ENCODE measurements at places on chromosomes 6 and 20.
A peak's percentile ranks its signal among the peaks of the same experiment; 100 is the strongest.

DNA sequence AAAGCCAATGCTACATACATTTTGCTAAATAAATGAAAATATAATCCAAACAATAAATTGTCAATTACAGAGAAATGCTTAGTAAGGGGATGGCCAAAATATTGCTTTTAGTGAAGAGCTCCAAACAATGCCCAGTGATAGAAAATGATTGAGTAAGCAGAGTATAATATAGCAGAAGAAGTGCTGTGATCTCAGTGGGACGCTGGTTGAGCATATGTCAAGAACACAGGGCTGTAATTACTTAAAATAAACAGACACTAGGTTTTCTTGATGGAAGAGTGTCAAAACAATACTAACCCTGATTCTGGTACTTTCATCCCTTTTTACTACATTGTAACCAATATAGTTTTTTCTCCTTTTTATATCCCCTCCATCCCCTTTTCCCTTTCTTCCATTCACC is 150.3 kb downstream of the GRIK2 start:
- no peak for DNase-seq

GRCh38 chr6:132391391-132392269 is 9.6 kb downstream of the MOXD1 start:
- DNase-seq = peak; percentile 20

DNA sequence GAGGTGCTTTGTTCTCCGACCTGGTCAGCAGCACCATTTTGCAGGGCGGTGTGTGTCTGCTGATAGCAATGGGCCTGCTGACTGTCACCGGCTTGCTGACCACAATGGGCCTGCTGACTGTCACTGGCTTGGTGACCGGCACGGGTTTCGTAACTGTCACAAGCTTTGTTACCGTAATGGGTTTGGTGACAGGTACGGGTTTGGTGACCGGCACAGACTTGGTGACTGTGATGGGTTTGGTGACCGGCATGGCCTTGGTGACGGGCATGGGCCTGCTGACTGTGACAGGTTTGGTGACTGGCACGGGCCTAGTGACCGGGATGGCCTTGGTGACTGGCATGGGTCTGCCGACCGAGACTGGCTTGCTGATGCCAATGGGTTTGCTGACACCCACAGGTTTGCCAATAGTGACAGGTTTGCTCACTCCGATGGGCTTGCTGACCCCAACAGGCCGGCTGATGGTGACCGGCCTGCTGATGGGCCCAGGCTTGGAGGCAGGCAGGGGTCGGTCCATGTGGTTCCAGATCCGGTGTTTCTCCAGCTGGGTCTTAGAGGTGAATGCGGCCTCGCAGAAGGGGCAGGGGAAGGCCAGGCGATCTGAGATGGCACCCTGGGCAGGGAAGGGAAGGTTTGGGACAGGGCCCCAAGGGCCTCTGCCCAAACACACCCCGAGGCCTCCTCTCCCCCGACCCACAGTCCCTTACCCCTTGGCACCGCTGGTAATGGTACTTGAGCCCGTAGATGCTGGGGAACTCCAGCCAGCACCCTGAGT is 3.4 kb downstream of the ZNF512B start:
- DNase-seq = no peak

DNA sequence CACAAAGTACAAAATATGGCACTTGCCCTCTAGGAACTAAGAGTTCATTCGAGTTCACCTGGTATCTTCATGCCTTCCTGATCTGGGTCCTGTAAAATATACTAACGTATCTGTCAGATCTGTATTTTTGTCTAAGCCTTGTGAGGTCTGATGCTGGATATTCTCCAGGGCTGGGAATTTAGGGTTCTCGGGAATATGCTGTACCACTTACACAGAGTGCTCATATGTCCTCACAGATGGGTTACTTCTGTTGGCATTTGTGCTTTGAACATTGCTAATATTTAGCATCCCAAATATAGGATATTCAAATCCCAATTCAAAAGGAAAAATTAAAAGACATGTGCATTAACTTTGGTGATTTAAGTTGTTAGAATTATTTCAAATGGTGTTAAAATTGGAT is 122.0 kb downstream of the DNAH8 start:
- DNase-seq = no peak

GRCh38 chr6:3656076-3656475 is 95.4 kb downstream of the PXDC1 start:
- DNase-seq = no peak

- no peak for DNase-seq
Measured at GRCh38 chr6:36967301-36967700, 12.8 kb downstream of the PI16 start.

DNA sequence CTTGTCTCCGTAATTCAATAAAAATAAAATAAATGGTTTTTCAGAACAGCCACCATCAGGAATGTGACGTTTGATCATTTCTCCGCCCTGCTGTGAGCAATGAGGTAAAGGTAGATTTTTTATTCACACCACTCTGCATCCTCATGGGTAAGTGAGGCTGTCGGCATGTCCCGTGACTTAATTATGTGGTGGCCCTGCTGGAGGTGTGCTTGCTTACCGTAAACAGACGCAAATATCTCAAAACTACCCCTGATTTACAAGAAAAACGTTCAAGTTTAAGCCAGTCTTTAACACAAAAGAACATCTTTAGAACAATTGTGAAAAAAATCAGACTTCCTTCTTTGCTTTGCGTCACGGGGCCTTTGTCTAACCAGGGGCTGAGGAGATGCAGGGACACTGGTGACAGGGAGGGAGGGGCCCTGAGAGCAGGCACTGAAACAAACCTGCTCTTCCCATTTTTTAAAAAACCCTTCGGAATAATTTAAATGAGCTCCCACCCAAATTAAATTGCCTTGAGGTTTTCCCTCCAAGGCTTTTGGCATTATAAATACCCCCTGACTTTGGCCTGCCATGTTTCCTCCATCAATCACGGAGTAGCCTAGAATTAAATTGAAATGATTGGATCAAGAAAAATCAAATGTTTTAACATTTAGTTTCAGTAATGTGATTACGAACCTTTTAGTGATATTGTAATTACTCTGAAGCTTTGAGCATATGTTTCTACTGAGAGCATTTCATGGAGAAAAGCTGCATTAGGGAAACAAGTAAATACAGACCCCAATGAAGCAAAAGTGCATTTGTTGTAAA is 13.4 kb downstream of the PRKN start:
- DNase-seq = no peak

DNA sequence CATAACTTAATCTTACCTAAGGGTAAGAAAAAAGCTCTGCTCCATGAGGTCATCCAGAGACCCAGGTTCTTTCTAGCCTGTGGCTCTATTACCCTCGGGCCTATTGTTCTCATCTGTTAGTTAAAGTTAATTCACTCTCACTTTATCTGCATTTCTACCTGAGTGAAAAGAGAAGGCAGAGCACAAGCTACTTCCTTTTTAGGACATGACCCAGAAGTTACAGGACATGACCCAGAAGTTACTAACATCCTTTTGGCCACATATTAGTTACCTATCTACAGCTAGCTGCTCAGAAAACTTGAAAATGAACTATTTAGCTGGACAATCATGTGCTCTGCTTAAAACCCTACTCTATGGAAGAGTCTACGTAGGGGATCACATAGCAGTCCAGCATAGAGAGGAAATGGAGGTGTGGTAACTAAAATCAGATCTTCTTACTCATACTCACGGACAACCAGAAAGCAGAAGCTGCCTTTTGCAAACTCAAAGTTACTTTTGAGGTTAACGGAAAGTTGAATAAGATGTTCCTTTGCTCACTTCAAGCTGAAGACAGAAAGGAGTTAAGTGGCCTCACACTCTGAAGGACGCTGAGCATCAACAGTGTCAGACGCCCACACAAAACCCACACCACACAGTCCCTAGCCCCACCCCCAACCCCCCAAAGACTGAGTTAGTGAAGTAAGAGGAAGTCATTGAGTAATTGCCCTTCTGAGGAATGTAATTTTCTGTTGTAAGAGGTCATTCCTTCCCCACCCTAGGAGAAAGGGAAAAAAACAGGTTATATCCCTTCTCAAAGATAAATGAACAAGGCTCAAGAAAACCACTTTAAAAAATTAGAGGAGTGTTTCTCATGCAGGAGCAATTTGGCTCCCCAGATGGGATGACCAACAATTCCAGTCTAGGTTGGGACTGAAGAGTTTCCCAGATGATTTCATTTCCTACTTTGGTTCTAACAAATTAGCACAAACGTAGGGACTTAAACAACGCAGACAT is 45.9 kb upstream of the TAB2 start:
- peak; percentile 28 for DNase-seq

- no peak for DNase-seq
Measured at GRCh38 chr6:8329562-8329961, 105.8 kb downstream of the SLC35B3 start.

DNA sequence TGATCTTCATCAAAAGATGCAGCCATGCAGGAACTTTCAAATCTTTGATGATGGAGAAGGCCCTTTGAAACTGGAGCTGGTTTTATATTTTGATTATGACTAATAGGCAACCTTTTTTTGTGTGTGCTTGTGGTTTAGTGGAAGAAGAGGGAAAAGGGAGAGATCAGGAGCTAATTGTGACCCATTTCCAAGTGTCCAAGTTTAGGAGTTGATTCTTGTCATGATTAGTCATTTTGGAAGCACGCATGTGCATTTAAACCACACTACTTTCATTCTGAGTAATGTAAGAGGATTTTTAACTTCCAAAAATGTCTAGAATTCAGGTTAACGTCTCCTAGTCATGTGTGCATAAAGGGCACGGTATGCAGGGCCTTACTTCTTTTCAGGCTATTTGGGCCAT is 3.5 kb downstream of the FOXO3 start:
- DNase-seq = no peak

DNA sequence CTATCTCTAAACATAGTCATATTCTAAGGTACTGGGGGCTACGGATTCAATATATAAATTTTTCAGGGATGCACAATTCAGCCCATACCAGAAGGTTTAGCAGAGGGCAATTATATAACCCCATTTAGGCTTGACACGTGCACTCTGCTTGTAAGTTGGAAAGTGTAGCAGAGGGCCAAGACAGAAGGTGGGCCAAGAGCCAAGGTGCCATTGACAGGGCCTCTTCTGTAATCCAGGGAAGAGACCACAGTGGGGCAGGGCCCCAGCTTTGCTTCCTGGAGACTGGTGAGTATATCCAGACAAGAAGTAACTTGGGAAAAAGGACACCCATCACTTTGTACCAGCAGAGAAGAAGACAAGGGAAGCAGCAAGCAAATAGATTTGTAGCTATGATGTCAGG is 672.4 kb upstream of the MARCKS start:
- DNase-seq = no peak

DNA sequence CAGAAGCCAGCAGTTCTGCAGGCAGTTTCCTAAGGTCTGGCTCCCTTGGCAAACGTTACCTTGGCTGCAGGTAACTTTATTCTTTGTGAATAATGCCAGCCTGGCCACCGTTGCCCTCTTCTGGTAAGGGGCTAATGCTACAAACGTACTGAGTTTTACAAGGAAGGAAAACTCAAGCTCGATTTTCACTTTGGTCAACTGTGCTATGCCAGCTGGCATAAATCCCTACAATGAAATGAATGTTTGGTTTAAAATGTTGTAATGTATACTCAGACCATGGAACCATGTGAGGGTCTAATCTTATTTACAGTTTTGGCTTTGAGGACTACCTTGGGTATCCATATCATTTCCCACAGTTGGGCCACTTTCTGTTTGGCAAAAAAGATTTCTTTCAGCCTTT is 101.4 kb downstream of the SLX4IP start:
- no peak for DNase-seq

DNA sequence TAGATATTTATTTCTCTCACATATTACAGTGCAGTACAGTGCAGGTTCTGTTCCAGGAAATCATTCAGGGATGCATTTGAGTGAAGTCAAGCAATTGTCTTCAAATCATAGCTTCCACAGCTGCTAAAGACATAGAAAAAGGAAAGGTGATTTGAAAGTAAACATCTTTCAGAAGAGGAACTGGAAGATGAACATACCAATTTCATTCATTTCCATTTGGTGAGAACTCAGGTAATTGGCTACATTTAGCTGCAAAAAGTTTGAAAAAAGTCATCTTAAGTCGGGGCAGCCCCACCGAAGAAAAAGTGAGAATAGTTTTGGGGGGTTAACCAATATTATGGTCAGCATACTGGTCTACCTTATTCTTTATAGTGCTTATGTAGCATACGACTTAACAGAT is 61.4 kb upstream of the IL20RA start:
- no peak for DNase-seq

DNA sequence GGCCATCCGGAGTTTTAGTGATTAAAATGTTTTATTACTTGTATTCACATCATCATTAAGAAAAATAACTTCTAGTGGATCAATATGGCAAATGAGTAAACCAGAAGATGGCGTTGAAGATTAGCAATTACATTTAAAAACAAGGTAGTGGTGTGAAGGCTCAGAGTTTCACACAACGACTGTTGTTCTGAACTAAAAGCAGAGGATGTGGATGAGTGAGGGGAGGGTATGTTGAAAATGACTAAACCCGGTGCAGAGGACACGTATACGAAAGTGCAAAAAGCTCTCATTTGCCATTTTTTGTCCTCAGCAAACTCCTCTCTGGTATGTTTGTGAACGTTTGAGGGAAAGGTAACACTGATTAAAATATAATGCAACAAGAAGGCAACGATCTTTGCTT is 1.9 kb upstream of the IRF4 start:
- DNase-seq = peak; percentile 6

DNA sequence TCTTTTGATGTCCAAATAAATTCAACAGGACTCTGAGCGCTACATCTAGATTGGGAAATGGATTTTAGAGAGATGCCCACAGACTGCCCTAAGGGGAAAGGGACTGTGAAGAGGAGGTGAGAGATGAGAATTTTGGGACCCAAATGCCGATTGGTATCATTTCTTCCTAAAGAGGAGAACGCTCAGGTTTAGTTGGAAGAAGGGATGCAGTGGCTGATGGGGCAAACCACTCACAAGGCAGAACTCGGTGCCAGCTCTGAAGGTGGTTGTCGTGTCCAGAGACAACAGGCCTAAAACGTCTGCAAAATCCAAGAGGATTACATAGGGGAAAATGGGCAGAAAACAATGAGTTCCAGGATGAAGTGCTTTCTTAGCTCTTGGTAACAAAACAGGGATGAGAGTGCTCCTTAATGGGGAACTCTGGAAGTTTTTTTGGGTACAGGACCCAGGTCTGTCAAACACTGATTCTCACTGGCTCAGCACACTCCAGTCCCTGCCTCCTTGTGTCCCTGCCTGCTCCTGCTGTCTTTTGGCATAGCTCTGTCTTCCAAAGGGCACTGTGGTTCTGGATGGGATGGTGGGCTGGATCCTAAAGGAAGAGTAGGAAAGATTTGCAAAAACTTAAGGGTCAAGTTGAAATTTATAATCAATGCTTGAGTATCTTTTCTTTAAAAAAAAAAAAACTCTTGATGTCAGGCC is 29.0 kb downstream of the NEDD9 start:
- DNase-seq = no peak

- DNase-seq = no peak
Measured at GRCh38 chr6:161168281-161168891, 105.5 kb downstream of the AGPAT4 start.
